ENCODE measurements at places on chromosomes 7 and 10.

- DNase-seq = peak; percentile 35
- peak overlapping the region; percentile 57 for H3K4me3 ChIP-seq
- no peak overlapping the region for H3K27ac ChIP-seq
- H3K36me3 ChIP-seq = peaks cover 5% of the 10 kb centered on the region
Observed at GRCh38 chr7:23469150-23469960, 936 bp downstream of the IGF2BP3 start.

- H3K36me3 ChIP-seq = peaks cover 34% of the 10 kb centered on the region
- H3K4me3 ChIP-seq = no peak overlapping the region
- peaks cover 40% of the 10 kb centered on the region for H3K4me1 ChIP-seq
- peak overlapping the region; percentile 21 for H3K27ac ChIP-seq
Observed at GRCh38 chr10:103373544-103373943, 5.8 kb downstream of the TAF5 start.

DNA sequence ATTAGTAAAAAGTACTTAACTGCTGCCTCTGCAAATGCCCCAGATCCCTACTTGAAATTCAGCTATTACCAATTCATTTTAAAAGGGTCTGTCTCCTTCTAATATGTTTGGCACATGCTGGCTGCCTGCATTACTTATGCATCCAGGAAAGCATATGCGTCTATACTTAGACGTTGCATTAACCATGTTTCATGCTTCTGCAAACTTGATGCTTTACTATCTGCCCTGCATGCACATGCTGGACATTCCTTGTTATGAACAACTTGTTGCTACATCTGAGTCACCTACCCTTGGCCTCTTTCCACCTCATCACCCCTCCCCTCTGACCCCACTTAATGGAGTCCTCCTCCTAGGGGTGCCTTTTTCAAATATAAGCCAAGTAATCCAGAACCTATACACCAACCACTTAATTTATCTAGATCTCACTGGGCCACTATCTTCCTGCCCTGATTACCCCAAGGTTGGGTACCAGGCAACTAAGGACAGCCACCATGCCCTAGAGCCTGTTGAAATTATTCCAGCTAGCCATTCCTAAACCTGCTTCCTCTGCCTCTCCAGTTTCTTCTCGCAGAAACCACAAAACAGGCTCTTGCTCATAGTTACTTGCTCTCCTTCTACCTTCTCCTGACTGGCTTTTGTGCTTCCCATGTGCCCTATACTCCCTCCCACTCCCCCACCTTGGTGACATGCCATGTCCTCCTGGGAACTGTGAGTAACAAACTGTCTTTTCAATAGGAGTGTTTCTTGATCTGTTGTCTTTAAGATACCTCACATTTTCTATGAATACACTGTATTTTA, 1187.9 kb downstream of the REEP3 start:
- no peak overlapping the region for H3K4me3 ChIP-seq
- DNase-seq = no peak
- H3K27me3 ChIP-seq = no peaks in the 10 kb centered on the region
- no peaks in the 10 kb centered on the region for H3K36me3 ChIP-seq
- no peaks in the 10 kb centered on the region for H3K4me1 ChIP-seq

DNA sequence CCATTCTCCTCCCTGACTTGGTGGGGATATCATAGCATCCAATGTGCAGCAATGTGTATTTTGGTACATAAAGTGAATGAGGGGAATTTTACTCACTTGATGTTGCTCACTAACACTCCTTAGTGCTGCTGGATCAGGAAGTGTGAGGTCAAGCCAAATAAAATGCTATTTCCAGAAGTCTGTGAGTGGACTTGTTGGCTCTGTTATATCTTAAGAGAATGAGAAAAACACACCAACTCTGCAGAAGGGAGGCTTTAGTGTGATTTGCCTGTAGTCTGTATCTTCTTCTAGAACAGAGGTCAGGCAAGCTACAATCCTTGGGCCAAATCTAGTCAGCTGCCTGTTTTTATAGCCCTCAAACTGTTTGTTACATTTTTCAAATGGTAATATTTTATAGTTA, 154.3 kb downstream of the POLR1F start:
- no peaks in the 10 kb centered on the region for H3K4me1 ChIP-seq
- H3K4me3 ChIP-seq = no peak overlapping the region
- H3K27ac ChIP-seq = no peak overlapping the region
- no peak for DNase-seq
- H3K36me3 ChIP-seq = no peaks in the 10 kb centered on the region
- H3K27me3 ChIP-seq = no peaks in the 10 kb centered on the region

GRCh38 chr10:27663621-27664020, 82.0 kb downstream of the MKX start:
- peaks cover 41% of the 10 kb centered on the region for H3K27me3 ChIP-seq
- H3K27ac ChIP-seq = no peak overlapping the region
- H3K4me1 ChIP-seq = no peaks in the 10 kb centered on the region
- DNase-seq = no peak
- H3K4me3 ChIP-seq = no peak overlapping the region
- no peaks in the 10 kb centered on the region for H3K36me3 ChIP-seq

- no peaks in the 10 kb centered on the region for H3K27me3 ChIP-seq
- peaks cover 46% of the 10 kb centered on the region for H3K36me3 ChIP-seq
- peaks cover 3% of the 10 kb centered on the region for H3K4me1 ChIP-seq
- H3K27ac ChIP-seq = peak overlapping the region; percentile 50
Observed at GRCh38 chr10:3150961-3151360, 21.6 kb downstream of the PITRM1 start.

DNA sequence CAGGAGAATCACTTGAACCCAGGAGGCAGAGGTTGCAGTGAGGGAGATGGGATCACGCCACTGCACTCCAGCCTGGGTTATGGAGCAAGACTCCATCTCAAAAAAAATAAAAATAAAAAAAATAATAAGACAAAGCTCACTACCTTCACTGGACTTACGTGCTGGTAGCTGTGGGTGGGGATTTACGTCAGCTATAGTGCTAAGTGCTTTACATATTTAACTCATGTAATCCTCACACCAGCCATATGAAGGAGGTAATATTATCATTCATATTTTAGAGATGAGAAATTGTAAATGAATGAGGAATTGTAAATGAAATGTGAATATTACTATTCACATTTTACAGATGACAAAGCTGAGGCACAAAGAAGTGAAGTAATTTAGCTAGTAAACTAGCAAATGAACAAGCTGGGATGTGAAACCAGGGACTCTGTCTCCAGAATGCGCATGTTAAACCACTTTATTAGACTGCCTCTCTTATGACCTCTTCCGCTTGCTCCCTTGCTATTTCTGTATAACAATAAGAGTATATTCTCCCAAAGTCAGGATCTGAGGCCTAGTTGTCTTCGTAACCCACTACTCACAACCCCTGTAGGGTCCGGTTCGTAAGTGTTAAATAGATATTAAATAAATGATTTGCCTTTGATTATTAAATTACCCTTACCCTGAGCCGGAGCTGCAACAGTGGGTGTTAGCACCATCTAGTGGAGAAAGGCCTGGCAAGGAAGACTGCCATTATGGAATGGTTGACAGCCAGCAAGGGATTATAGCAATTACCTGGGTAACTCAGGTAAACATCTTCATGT, 70.2 kb downstream of the HTR7 start:
- peak; percentile 30 for DNase-seq
- H3K36me3 ChIP-seq = no peaks in the 10 kb centered on the region
- H3K4me3 ChIP-seq = no peak overlapping the region
- no peak overlapping the region for H3K27ac ChIP-seq

GRCh38 chr7:73503229-73503628, 18.9 kb downstream of the BAZ1B start:
- H3K4me1 ChIP-seq = peaks cover 2% of the 10 kb centered on the region
- peaks cover 57% of the 10 kb centered on the region for H3K36me3 ChIP-seq
- no peaks in the 10 kb centered on the region for H3K27me3 ChIP-seq
- H3K27ac ChIP-seq = no peak overlapping the region
